CD4-positive, alpha-beta T cell treated with Interleukin-15 for 1 hour (primary cell): ENCODE measurements at places on chromosomes 11 and 22.

DNA sequence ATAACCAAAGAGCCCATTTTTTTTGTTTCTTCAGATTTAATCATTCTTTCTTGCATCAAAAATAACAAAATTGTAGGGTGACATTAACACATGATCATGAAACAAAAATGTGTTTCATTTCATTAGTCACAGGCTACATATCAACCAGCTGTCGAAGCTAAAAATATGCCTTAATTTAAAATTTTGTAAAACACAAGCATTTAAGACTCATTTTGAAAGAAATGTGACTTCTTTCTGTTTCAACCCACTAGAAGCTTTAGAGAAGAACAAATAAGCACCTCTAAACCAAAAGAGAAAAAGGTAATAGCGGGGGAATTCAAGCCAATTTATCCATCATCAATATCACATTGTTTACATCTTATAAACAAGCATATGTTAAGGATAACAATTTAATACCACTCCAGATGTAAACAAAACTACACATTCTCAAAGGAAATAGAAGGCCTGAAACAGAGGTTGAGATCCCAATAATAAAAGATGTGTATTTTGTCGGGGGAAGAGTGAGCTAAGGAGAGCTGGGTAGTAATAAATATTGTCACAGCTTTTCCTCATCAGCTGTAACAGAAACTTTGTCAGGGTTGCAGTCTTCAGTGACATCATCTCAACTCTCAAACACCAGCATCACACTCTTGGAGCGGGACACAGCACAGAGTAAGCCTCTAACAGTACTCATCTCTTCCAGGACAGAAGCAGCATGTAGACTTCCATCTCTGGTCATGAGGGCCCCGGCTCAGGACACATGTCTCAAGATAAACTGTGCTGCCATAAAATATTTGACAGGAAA lies 42.0 kb downstream of the ALG9 start:
- DNase-seq = no peak

DNA sequence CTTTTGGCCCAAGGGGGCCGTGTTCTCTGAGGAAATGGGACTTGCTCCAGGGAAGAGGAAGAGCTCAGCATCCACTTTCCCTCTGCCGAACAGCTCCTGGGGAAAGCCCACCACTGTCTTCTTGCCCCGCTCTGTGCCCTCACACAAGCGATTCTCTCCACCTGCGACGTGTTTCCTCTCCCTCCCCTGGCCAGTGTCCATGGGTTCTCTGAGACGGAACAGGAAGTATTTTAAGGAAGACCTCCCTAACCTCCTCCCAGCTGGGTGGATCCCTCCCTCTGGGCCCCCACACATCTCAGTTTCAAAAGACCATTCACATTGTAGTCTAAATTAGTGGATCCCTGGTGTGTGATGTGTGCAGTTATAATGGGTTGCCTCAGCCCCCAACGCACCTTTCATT lies 1.6 kb downstream of the TP53AIP1 start:
- no peak for DNase-seq

GRCh38 chr22:48494968-48495750 lies 1332.5 kb downstream of the BRD1 start:
- no peak for DNase-seq

DNA sequence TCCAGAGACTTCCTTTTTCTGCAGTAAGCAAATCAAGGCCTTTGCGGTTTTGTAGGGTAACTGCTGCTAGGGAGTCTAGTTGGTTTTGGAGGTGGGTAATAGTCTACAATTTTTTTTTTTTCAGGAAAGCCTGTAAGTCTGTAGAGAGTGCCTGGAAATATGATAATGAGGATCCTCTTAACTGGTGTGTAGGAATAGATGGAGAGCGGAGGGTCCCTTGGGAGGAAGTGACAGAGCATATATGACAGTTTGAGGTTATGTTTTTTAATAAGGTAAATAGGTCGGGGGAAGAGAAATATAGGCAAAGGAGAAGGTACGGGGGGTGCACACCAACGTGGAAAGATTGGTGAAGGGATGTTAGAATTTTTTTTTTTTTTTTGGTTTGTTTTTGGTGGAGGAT lies 25.9 kb downstream of the ZNF195 start:
- no peak for DNase-seq

- no peak for DNase-seq
Observed at GRCh38 chr22:28299309-28299708, 380.3 kb upstream of the PITPNB start.

DNA sequence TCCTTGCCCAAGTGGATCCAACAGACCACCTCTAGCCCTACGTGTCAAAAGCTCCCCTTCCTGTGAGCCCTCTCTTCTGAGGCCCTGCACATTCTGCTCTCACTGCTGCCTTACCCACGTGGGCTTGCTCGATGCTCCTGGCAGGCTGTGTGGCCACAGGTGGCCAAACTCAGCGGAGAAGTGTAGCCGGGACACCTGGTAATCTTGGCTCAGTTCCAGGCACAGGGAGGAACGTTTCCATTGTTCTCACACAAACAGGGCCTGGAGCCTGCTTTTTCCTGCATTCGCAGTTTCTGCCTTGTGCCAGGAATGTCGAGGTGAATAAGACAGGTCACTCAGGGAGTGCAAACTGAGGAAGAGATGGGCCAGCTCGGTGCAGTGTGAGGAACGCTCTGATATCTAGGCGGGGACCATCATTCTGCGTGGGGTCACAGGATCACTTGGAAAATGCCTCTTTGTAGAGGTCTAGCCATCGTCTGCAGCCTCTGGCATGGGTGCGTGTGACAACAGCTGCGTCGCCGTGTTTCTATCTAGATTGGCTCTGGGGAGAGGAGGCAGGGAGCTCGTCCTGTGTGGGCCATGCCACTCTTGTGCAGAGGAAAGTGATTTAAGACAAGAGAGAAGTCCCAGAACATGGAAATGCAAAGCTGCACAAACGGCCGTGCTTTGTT lies 127.6 kb upstream of the PARVA start:
- no peak for DNase-seq

DNA sequence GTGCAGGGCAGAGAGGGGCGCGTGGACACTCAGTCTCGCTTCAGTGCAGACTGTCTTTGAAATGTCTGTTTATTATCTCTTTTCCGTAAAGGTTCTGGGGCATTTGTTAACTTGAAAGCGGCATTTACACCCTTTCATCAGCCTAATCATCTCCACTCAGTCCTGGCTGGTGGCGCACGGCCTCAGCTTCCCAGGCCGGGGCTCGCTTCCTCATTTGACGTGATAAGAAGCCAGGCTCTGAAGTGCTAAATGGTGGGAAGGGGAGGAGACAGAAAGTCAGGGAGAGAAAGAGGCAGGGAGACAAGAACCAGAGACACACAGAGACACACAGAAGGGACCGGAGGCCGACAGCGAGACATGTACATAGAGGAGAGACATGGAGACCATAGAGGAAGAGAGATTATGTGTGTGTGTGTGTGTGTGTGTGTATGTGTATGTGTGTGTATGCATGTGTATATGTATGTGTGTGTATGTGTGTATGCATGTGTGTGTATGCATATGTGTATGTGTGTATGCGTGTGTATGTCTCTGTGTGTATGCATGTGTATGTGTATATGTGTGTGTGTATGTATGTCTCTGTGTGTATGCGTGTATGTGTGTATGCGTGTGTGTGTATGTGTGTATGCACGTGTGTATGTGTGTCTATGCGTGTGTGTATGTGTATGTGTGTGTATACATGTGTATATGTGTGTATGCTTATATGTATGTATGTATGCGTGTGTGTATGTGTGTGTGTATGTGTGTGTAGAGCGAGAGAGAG lies 101.5 kb downstream of the ST3GAL4 start:
- no peak for DNase-seq

- DNase-seq = no peak
Observed at GRCh38 chr11:28460348-28460747, 352.2 kb downstream of the METTL15 start.

DNA sequence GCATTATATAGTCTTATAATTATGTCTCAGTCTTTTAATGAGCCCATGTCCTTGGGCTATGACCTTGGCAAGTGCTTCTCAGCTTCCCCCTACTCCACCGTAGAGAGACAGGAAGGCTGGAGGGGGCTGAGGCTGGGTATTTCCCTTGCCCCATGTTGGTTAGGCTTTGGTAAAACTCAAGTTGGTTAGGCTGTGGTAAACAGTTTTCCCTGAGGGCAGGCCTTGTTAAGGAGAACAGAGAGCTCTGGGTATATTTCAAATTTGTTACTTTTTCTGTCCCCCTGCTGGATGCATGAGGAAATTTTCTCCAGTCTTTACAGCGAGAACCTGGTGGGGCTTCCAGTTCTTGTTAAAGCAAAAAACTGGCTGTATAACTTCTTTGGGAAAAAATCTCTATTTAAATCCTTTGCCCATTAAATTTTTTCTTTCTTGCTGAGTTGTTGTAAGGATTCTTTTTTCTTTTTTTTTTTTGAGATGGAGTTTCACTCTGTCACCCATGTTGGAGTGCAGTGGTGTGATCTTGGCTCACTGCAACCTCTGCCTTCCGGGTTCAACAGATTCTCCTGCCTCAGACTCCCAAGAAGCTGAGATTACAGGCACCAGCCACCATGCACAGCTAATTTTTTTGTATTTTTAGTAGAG lies 12.2 kb upstream of the DCHS1 start:
- DNase-seq = peak; percentile 58

DNA sequence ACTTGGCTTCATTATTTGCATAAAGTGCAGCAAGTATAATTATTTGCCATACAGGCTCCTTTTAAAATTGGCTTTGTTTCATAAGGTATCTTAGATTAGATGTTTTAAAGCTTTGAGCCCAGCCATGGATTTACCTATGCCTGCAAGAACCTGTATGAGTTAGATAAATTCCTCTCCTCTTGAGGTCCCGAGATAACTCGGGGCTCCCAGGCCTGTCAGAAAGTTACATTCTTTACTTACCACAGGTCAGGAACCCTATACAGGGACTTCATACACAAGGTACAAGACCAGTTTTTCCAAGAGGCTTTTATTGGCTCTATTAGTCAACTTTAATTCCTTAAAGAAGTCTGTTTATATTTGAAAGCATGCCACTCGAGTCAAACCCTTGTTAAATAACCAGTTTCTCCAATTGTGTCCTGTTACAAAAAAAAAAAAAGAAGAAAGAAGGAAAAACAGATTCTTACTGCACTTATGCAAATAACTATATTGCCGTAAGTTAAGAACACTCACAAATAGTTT lies 2.3 kb upstream of the C1QTNF6 start:
- DNase-seq = no peak

DNA sequence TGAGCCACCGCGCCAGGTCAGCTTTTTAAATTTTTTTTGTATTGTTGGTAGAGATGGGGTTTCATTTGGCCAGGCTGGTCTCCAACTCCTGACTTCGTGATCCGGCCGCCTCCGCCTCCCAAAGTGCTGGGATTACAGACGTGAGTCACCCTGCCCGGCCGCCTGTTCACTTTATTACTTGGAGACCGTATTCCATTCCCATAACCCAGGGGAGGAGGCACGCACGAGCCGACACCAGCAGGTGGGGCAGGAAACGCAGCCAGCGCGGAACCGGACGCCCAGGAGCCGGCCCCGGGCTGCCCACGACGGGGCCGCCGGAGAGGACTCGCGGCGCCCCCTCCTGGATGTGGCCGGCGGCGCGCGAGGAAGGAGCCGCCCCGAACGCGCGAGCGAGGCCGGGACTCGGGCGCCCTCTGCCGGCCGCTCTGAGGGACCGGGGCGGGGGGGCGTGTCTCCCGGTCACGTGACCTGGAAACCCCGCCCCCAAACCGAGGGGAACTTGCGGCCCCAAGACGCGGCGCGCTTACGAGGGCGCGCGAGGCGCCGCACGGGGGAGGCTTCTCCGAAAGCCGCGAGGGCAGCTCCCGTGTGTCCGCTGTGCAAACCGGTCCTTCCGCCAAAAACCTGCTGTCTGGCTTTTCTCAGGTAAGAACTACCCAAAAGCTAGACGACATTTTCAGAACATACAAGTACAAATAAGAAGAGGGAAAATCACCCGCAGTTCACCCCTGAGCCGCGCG lies 11.6 kb upstream of the RNH1 start:
- peak; percentile 86 for DNase-seq

GRCh38 chr22:32311551-32312071 lies 46.1 kb upstream of the RFPL3 start:
- DNase-seq = no peak

GRCh38 chr11:3146612-3147256 lies 18.4 kb downstream of the OSBPL5 start:
- no peak for DNase-seq

GRCh38 chr11:128549256-128549944 lies 38.0 kb downstream of the ETS1 start:
- DNase-seq = no peak

DNA sequence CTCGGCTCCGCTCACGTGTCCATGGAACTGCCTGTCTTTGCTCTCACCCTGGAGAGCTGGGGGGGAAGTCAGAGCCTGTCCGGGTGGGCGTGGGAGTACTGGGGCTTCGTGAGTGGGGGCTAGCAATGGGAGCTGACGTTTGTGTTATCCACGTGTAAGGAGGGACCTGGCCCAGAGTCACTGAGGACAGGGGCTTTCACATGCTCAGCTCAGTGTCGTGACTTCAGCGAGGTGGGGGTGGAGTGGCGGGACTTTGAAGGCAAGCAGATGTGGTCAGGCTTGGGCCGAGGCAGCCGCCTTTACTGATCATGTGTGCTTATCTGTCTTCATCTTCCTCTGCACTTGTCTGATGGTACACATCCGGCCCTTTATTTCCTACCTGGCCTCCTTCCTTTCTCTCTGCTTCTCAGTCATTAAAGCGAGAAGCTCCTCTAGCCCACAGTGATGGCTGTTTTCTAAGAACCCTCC lies 113.1 kb upstream of the NNMT start:
- DNase-seq = peak; percentile 73

- no peak for DNase-seq
Observed at GRCh38 chr11:30216534-30216933, 14.3 kb upstream of the FSHB start.

DNA sequence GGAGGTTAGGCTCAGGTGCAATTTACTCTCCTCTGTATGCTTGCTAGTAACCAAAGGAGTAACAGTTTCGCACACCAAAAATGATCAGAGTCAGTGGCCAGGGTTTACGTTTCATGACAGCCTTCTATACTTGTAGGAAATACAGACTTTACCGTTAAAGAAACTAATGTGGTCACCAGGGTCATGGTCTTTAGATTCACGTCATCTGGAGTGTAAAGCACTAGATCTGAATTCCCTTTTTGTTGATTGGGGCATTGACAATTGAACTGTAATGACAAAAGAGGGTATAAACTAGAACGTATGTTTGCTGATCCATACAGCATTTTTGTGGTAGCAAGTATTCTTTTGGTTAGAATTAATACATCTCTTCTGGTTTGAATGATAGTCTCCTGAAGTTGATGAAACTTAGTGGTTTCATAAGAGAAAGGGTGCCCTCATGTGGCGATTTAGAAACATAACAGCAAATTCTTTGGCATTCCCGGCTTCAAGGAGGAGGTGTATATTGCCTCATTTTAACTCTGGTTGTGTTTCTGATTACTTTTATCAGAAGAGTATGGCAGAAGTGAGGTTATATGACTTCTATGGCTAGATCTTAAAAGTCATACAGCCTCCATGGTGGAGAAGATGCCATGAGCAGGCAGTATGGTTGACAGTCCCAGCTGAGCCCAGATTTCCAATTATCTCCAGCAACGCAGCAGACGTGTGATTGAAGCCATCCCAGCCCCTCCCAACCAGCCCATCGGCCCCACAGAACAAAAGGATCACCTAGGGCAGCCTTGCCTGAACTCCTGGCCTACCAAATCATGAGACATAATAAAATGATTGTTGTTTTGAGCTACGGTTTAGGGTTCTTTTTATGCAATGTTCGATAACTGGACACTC lies 35.1 kb downstream of the MMP7 start:
- peak; percentile 58 for DNase-seq

GRCh38 chr11:86978247-86978646 lies 23.1 kb upstream of the FZD4 start:
- DNase-seq = no peak

GRCh38 chr11:78630561-78631303 lies 56.1 kb upstream of the NARS2 start:
- DNase-seq = no peak

- no peak for DNase-seq
Observed at GRCh38 chr11:31651822-31652221, 142.3 kb downstream of the ELP4 start.

- DNase-seq = no peak
Observed at GRCh38 chr11:129287920-129288319, 87.7 kb upstream of the BARX2 start.
